ENCODE measurements at places on chromosomes 6 and 20.

DNA sequence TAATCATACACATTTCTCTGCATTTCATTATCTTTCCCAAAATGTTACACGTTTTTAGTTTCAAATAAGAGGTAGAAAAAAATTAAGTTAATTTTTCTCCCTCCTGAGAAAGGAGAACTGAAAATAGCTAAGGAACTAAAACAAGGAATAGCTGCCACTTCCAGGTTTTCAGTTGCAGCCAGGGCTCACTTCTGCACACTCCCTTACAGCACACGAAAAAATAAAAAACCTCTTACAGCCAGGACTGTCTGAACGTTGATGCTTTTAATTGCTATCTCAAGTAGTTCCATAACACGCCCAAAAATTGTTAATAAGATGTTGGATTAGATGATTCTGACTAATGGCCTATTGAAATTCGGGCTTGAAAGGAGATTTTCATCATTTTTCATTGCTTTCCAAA is 153.7 kb upstream of the THBS2 start:
- no peak for DNase-seq

DNA sequence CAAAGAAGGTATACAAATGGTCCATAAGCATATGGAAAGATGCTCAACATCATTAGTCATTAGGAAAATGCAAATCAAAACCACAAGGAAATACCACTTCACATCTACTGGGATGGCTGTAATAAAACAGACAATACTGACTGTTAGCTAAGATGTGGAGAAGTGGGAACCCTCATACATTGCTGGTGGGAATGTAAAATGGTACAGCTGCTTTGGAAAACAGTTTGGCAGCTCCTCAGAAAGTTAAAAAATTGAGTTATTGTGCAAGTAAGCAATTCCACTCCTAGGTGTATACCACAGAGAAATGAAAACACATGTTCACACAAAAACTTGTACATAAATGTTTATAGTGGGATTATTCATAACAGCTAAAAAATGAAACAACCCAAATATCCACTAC is 173.0 kb upstream of the JAG1 start:
- DNase-seq: no peak

DNA sequence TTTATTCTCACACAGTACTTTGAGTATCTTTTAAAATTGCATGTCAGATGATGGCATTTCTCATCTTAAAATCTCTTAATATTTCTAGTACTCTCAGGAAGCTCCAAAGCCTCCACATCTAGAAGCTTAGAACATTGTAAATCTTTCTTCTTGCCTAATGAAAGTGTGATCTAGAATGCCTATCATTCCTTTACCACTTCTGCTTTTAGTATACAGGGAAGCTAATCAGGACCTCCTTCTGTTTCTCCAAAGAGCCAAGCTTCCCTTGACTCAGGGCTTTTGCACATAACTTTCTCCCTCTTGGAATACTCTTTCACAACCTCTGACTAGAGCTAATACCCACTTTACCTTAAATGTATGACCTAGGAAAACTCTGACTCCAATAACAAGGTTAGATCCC is 7.5 kb upstream of the ELOVL4 start:
- no peak for DNase-seq

DNA sequence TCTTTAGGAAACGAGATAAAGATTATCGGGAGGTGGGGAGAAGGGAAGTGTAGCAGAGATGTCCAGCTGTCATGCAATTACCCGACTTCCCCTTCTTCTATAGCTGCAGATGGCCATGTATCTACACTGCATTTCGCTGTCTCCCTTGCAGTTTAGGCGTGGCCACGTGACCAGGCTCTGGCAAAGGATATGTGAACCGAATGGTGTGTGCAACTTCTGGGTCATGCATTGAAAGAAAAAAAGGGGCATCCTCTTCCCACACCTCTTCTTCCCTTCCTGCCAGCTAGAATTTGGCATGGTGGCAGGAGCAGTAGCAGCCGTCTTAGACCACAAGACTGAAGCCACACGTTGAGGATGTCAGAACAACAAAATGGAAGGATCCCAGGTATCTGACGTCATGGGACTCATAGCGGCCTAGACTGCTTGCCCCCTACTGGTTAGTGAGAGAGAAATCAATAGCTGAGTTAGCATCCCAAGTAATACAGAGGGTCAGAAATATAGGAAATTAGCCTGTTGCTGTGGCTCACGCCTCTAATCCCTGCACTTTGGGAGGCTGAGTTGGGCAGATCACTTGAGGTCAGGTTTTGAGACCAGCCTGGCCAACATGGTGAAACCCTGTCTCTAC is 32.8 kb downstream of the TCF15 start:
- no peak for DNase-seq

DNA sequence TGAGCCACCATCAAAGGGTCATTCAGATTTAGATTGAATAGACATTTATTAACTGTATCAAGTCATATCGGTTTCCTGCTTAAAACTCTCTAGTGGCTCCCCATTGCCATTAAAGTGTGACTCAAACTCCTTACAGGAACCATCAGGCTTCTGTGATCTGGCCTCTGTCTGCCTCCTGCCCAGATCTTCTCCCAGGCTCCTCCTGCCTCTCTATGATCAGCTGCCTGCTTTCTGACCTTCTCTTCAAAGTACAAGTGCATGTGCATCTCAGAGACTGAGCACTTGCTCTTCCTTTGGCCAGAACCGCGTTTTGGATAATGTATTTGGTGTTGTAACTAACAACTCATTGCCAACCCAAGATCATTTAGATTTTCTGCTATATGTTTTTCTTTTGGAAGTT is 52.7 kb downstream of the IL20RA start:
- no peak for DNase-seq

GRCh38 chr20:35515949-35516645 is 13.4 kb downstream of the C20orf173 start:
- no peak for DNase-seq

GRCh38 chr20:61692479-61692878 is 373.2 kb downstream of the TAF4 start:
- no peak for DNase-seq

DNA sequence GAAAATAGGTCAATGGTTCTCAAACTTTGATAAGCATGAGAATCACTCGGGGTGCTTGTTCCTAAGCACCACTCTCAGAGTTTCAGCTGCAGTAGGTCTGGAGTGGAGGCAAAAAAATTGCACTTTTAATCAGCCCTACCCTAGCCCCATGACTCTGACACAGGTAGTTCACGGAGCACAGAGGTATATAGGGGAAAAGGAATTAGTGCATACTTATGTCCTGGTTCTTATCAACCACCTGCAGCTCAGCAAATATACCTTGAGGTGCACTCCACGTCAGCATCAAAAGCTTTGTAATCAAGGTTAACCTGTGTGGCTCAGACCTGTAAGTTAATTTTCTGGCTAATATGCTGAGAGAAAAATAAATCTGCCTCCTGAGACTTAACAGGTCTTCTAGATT is 138.8 kb upstream of the HMGN3 start:
- no peak for DNase-seq

- DNase-seq: no peak
These were observed 251.6 kb downstream of the HACE1 start for GRCh38 chr6:104608101-104608500.

- DNase-seq: peak; percentile 44
These were observed 61.2 kb upstream of the BHLHE23 start for GRCh38 chr20:63067721-63068560.

GRCh38 chr6:43268782-43269272 is 25.5 kb downstream of the TTBK1 start:
- no peak for DNase-seq

GRCh38 chr6:157528931-157529653 is 148.1 kb downstream of the ZDHHC14 start:
- DNase-seq: no peak

GRCh38 chr6:74609871-74610270 is 596.0 kb downstream of the COL12A1 start:
- no peak for DNase-seq

- peak; percentile 76 for DNase-seq
These were observed at the start of the genes DEFB124 and REM1 for GRCh38 chr20:31474758-31475427. Gene DEFB124 (minus strand): TSS chr20:31475127. CDS start chr20:31473013, 2,114 bp downstream. Gene REM1 (plus strand): TSS chr20:31475288. CDS start chr20:31476446, 1,158 bp downstream.

GRCh38 chr6:34974249-34974642 is 85.2 kb downstream of the ANKS1A start:
- DNase-seq: no peak

DNA sequence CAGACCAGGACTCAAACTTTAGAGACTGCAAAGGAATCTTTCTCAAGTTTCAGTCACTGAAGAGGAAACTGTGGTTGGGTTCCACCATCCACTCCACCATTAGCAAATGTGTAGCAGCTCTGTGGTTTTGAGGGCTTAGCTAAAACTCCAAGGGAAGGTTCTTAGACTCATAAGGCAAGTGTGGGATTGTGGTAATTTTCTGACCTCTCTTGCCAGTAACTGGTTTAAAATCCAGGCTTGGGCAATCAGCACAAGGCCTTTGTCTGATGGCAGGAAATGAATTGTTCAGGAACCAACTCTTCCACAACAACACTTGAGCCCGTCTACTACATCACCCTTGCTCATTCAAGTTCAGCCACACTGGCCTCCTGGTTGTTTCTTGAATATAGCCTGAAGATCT is 68.6 kb upstream of the FBXL4 start:
- no peak for DNase-seq

- DNase-seq: no peak
These were observed 6.4 kb upstream of the ABHD16B start for GRCh38 chr20:63854766-63855362.

GRCh38 chr20:2920473-2920872 is 47.2 kb downstream of the PTPRA start:
- DNase-seq: no peak

DNA sequence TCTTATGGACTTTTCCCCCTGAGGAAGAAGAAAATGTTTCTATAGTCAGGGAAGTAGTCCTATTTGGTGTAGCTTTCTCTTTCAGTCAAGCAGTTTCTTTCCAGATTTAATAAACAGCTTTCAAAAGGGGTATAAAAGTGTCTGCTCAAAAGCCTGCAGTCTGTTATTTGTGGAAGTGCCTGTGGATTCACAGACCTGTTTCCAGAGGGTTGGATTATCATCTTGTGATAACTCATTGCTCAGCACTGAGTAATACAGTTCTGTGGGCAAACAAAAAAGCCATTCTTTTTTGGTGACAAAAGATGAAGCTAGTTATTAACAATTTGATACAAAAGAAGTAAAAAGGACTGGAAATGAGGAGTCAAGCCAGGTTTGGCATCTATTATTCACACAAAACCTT is 358.2 kb upstream of the ID4 start:
- DNase-seq: no peak

- no peak for DNase-seq
These were observed 21.7 kb downstream of the KCNK5 start for GRCh38 chr6:39207416-39208222.

- peak; percentile 42 for DNase-seq
These were observed 40.8 kb upstream of the MDFI start for GRCh38 chr6:41597246-41598000.

- DNase-seq: peak; percentile 86
These were observed 17.2 kb upstream of the MAP3K4 start for GRCh38 chr6:160974304-160974771.

DNA sequence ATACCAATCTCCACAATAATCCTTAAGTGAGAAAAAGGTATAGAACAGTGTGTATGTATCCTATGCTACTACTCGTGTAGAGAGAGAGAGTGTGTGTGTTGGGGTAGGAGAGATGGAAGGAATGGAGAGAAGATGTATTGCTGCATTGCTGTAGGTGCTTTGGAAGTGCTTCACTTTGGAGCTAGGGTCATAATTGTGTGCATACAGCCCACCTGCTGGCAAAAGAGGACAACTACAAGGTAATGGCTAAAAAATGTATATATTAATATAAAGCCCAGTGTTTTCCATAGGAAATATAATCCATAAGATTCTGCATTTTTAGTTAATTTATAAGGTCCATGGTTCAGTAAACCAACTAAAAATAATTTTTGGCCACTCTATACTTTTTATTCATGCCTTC is 36.1 kb downstream of the SERAC1 start:
- DNase-seq: no peak

DNA sequence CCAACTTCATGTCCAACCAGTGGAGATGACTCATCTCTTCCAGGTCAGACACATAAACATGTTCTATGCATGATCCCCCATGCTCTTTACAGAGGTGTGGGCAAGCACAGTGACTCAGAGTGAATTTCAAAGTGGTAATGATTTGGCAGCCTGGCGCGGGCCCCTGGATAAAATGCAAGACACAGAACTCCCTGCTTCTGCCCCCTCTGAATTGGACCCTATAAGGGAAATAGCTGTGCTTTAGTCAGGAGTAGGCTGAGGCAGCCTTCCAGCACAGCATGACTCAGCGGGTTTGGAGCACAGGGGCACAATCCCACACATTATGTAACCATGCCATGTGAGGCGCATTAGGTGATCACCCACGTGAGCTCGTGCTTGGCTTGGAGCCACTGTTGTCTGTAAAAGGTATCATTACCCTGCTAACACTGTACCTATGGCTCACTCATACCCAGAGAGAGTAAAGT is 127.4 kb downstream of the C6orf118 start:
- no peak for DNase-seq

GRCh38 chr20:20084296-20084752 is 32.0 kb downstream of the CFAP61 start:
- no peak for DNase-seq

GRCh38 chr6:132650429-132650828 is 8.6 kb downstream of the TAAR1 start:
- DNase-seq: no peak

DNA sequence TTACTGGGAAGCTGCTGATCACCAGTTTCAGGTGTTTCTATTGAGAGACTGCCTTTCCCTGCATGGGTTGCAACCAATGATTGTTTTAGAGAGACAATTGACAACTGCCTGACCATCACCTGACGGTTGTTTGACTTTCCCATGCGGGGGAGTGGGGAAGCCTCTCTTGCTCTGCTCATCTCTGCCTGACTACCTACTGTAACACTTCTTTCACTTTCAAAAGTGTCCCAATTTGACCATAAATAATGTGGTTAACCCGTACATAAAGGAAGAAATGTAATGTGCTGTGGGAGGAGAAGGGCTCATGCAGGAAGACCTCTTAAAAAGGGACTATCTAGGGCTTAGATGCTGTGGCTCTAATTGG is 122.1 kb upstream of the PHACTR1 start:
- no peak for DNase-seq

DNA sequence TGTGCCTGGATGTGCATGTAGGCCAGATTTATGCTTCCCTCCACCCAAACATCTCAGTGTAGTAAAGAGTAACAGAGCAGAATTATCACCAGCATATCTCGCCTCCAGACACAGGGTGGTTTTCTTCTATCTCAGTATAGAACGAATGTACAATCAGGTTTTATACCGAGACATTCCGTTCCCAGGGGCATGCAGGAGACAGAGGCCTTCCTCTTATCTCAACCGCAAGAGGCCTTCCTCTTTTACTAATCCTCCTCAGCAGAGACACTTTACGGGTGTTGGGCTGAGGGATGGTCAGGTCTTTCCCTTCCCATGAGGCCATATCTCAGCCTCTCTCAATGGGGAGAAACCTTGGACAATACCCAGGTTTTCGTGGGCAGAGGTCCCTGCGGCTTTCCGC is 36.4 kb upstream of the MC3R start:
- no peak for DNase-seq

GRCh38 chr6:112802144-112802543 is 455.0 kb downstream of the RFPL4B start:
- no peak for DNase-seq

GRCh38 chr20:45218636-45219035 is 2.5 kb upstream of the SEMG2 start:
- DNase-seq: no peak

- DNase-seq: no peak
These were observed 175.4 kb upstream of the KCNQ5 start for GRCh38 chr6:72446430-72446829.

GRCh38 chr6:21749754-21750153 is 156.2 kb downstream of the SOX4 start:
- DNase-seq: no peak
